AG08396 (cell line): ENCODE measurements at places on chromosomes 5 and 9.

DNA sequence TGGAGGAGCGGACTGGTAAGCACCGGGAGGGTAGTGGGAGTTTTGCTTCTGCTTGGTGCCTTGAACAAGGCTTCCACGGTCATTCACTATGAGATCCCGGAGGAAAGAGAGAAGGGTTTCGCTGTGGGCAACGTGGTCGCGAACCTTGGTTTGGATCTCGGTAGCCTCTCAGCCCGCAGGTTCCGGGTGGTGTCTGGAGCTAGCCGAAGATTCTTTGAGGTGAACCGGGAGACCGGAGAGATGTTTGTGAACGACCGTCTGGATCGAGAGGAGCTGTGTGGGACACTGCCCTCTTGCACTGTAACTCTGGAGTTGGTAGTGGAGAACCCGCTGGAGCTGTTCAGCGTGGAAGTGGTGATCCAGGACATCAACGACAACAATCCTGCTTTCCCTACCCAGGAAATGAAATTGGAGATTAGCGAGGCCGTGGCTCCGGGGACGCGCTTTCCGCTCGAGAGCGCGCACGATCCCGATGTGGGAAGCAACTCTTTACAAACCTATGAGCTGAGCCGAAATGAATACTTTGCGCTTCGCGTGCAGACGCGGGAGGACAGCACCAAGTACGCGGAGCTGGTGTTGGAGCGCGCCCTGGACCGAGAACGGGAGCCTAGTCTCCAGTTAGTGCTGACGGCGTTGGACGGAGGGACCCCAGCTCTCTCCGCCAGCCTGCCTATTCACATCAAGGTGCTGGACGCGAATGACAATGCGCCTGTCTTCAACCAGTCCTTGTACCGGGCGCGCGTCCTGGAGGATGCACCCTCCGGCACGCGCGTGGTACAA, 556 bp downstream of the PCDHGC3 start:
- DNase-seq: peak; percentile 70

DNA sequence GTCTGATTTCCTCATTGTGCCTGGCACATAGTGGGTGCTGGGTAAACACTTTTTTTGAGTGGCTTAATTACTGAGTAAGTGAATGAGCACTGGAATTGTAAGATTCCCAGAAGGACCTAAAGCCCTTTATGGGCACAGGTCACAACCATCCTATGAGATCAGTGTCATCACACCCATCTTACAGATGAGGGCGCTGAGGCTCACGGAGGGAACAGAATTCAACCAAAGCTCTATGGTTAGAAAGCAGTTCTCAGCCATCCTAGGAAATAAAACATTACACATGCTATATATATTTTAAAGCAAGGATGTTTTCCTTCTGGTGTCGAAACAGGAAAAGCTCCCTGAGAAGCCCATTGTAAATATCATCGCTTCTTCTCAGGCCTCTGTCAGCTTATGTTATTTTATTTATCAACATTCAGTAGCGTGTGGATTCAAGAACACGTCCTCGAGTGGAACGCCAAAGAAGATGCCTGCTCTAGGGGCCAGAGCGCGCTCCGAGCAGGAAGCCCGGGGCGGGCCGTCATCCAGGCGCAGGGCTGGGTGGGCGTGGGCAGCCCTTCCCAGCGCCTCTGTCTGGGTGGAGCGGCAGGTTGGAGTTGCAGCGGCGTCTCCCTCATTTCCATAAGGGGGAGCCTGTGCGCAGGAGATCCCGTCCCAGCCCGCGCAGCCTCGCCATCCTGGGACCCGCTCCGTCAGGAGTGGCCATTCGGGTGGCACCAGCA, 155.8 kb upstream of the SMIM23 start:
- DNase-seq: peak; percentile 76

DNA sequence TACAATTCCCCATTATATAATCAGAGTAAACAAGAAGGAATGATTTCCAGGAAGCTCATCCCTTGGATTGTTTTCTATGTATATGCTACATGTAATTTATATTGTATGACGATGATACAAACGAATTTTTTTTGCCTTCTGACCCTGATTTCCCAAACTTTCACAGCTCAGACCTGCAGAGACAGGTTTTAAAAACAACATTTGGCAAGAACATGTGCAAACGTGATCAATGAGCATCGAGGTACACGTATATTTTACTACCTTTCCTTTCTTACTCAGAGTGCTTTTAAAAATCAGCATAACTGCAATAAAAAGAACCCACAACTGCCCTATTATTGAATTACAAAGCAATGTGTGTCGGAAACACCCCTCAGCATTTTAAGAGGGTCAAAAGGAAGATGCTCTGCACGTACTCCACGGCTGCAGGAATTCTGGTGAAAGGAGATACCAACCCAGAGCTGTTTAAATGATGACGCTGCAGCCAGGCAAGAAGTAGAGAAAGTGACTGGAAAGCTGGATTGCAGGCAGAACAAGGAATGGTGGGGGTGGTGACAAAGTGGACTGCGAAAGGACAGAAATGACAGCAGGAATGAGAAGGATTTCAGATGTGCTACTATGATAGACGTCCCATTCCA, 533.5 kb downstream of the RAB3C start:
- no peak for DNase-seq

DNA sequence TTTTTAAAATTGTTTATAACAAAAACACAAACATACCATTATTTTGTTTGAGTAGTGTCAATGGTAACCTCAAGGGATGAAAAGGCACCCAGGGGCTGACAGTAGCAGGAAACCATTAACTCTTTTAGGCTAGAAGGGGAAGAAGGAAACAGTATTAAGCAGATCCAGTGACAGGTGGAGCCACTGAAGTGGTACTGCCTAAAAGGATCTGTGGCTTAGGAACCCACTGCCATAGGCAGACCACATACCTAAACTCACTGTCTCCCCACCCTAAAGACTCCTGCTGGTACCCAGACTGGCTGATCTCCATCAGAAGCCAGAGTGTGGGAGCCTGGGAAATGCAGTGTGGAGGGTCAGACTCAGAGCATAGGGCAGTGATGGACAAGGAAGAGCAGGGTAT, 13.5 kb downstream of the RLN1 start:
- DNase-seq: no peak

GRCh38 chr5:75756981-75757380, 39.7 kb upstream of the POC5 start:
- peak; percentile 7 for DNase-seq
